ENCODE measurements at places on chromosomes 16 and 17.

- DNase-seq: no peak
Measured at GRCh38 chr16:59758848-59759247, 1024.7 kb upstream of the GOT2 start.

- no peak for DNase-seq
Measured at GRCh38 chr16:4795181-4795827, at the start of gene SMIM22. TSS of gene SMIM22 (plus strand) at chr16:4795369. CDS start at chr16:4795735, 366 bp downstream.

DNA sequence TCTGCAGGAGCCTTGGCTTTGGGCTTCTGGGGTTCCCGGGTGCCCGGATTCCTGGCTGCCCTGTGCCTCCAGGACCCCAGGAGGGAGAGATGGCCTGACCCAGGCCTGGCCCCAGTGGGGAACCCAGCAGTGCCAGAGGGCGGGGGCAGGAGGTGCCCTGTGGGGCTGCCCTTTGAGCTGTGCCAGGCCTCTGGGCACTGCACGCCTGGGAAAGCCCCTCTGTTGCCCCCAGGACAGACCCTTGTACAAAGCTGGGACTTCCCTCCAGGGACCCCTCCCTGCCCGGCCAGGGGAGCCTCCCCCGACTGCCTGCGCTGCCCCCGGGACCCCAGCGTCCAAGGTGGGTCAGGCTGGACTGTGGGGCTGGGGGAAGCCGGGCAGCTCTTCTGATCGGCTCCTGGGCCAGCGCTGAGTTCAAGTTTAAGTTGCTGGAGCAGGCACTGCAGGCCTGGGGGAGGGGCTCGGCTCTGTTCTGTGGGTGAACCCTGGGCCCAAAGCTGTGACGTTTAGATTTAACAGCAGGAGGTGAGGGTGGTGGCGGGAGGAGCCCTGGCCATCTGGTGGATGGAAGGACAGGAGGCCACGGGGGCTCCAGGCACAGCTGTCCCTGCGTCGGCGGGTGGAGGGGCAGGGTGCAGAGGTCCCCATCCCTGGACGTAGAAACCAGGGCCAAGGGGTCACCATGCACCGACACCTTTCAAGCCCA lies 27.6 kb upstream of the C1QTNF8 start:
- DNase-seq: no peak

DNA sequence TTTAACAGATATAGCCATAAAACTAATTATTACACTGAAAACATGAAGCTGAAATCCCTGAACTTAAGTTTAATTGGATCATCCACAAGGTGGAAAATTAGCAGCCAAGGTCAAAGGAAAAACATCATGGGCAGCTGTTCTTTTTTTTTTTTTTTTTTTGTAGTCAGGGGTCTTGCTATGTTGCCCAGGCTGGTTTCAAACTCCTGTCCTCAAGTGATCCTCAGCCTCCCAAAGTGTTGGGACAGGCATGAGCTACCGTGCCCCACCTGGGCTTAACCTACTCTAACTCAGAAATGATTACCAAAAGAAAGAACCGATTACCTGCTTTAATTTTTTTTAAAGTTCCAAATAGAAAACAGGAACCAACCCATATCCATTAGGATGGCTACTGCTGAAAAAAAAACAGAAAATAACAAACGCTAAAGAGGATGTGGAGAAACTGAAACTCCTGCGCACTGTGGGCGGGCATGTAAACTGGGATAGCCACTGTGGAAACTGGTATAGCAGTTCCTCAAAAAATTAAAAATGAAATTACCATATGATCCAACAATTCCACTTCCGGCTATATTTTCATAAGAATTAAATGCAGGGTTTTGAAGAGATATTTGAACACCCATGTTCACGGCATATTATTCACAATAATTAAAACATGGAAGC lies 8.6 kb downstream of the CMC2 start:
- DNase-seq: no peak

DNA sequence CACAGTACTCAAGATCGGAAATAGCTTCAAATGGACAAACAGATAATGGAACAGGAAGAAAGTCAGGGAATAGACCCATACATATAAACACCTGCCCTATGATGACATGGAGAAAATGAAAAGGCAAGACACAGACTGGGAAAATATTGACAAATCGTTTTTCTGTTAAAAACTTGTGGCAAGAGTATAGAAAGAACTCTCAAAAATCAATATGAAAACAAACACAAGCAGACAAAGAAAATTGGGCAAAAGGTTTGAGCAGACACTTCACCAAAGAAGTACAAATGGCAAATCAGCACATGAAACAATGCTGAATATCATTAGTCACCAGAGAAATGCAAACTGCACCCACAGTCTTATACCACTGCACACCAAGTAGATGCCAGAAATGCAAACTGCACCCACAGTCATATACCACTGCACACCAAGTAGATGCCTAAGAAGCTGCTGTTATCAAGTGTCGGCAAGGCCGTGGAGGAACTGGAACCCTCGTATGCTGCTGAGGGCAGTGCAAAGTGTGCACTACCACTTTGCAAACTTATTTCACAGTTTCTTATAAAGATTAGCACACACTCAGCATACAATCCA lies 123.5 kb upstream of the CHMP6 start:
- DNase-seq: no peak

DNA sequence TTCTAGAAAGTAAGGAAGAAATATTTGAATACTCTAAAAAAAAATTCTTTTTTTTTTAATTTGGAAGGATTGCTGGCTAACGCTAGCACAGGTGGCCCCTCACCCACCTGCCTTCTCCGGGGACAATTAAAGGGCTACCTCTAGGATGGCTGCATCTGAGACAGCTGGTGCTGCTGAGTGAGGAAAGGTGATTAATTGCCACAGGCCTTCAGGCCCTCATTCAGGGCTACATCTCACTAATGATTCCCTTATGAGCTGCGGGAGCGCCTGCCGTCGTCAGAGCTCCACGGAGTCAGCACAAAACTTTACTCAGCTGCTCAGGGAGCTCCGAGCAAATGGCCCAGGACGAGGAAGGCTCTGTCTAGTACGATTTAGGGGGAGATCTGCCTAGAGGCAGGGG lies 27.0 kb upstream of the AKTIP start:
- no peak for DNase-seq

DNA sequence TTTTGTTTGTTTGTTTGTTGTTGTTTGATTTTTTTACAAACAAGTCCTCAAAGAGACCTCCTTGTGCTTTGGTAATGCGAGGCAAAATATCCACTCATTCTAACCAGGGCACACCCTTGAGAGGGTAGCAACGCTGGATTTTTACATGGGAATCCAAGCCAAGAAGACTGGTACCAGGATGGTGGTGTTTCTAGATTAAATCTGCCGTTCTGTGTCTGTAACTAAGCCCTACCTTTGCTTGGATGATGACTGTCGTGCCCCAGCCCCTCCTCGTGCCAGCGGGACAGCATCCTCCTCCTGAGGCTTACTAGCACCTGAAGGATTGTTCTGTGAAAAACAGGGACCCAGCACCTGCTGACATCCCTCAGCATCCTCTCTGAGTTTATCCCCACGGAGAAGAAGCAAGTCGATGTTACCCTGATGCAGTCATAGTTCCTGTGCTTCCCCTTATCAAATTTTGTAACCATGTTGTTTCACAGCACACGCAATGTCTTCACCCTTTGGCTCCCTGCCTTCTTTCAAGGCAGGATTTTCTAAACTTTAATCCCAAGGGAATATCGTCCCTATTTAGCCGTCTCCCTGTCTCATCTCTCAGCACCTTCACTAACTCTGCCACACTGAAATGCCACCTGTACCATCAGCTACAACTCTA lies 5.1 kb upstream of the HSBP1 start:
- no peak for DNase-seq

GRCh38 chr17:64498308-64499203 lies 1.7 kb upstream of the POLG2 start:
- DNase-seq: no peak

DNA sequence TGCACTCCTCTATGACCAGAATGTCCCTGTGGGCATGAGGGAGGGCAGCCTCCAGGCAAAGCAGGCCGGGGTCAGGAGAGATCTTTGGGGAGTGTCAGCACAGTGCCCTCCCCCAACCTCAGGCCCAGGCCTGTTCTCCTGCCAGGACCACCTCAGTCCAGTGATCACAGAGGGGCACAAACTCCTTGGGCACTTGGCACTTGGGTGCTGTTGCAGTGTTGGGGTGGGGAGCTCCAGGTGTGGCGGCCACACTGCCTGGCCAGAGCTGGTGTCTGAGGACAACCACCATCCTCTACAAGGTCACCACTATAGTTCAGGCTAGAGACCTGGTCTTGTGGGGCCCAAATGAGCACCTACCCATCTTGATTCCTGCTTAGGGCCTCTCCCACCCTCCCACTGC lies 37.2 kb downstream of the SMPD3 start:
- no peak for DNase-seq

DNA sequence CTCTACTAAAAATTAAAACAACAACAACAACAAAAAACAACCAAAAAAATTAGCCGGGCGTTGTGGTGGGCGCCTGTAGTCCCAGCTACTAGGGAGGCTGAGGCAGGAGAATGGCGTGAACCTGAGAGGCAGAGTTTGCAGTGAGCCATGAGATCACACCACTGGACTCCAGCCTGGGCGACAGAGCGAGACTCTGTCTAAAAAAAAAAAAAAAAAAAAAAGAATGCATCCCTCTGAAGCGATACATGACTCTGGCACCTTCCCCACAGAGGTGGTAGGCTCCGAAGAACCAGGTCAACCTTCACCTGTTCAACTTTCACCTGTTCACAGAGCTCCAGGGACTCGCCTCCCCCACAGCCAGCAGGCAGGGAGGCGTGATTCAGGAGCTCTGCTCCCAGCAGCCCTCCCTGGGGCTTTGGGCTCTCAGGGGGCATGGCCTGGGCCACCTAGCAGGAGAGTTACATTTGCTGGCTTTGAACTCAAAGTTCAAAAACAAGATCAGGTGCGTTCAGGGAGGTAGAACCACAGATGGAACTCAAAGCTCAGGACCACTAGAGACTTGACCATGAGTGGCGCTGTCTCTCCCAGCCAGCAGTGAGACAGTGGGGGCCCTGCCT lies 5.6 kb downstream of the VAC14 start:
- DNase-seq: no peak

GRCh38 chr16:54243202-54243601 lies 43.4 kb downstream of the IRX3 start:
- no peak for DNase-seq

- no peak for DNase-seq
Measured at GRCh38 chr16:48101069-48101674, 54.6 kb downstream of the ABCC12 start.

GRCh38 chr17:81834831-81835267 lies at the start of gene PPP1R27:
TSS of gene PPP1R27 (minus strand) at chr17:81835050. CDS start at chr17:81834953, 97 bp downstream.
- no peak for DNase-seq

- no peak for DNase-seq
Measured at GRCh38 chr16:8850279-8850885, 18.4 kb downstream of the CARHSP1 start.

DNA sequence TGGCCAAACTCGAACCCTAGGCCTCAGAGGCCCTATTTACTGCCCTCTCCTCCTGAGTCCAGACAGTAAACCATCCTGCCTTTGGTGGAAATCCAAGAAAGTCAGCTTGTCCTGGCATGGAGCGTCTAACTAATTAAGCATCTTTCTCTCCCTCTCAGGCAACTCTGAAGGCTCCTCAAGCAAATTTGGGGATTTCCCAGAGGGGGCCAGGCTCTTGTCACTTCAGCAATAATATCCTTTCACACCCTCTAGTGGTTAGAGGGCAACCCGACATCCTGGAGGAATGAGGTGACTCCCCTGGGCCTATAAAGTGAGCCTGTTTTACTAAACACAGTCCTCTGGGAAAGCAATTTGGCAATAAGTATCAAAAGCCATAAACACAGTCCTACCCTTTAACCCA lies 60.4 kb downstream of the NOG start:
- DNase-seq: peak; percentile 6

- no peak for DNase-seq
Measured at GRCh38 chr16:1707193-1707790, 1.3 kb downstream of the MAPK8IP3 start.

DNA sequence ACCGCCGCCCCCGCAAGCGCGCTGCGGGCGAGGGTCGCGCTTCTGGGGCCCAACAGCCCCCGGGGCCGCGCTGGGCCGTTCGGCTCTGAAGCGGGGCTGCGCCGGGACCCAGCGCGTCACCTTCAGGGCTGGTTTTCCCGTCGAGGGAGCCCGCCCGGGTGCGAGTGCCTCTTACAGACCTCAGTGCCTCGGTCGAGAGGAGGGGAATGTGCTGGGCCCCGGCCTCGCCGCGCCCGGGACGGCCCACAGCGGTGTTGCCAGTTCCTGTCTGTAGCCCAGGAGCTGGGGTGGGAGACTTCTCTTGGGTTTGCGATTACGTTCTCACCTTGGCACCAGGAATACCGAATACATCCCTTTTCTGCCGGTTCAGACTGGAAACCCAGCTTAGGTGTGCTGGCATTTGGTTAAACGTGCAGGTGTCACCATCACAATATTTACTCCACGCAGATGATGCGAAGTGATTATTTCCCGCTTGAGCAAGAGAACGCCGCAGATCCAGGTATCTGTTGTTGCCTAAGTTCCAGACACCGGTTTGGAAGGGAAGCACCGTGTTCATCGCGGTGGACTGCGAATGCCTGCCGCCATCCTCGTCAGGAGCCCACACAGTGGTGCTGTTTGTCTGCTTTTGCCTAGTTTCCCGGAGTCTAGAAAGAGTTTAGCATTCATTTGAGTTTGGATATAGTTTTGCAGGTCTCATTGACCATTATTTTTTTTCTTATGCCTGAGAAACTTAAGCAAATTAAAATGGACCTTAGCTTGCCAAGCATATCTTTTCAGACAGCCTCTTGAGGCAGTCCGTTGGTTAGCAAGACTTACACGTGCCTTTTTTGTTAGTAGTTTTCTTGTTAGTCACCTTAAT lies 914 bp downstream of the MAP1LC3B start:
- DNase-seq: peak; percentile 27

DNA sequence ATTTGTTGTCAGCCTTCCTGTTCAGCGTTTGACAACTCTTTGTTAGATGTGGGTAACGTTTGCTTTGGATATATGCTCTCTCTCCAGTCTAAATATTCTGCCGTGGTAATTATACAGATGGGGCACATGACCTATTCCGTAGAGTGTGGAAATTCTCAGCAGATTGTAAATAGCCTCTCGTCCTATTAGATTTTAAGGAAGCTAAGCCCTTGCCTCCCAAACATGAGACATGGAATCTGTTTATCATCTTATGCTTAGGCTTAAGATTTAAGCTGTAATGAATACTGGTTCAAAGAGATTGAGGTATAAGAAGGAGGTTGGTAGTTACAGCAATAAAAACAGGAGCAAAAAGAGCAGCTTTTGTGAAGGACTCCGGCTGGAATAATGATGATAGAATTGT lies 87.4 kb downstream of the RBFOX1 start:
- no peak for DNase-seq

DNA sequence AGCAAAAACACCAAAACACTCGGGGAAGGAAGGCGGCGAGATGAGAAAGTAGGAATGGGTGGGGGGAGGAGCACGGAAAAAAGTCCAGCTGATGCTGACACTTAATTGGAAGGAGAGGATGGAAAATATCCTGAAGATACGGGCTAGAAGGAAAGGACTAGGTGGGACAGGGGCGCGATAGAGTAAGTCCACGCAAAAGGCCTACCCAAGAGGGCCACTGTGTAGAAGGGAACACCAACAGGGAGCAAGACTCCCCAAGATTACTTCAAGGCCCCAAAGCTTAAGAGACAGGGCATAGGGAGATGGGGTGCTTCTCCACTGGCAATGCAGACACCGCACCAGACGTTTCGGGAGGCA lies 736 bp downstream of the APPBP2 start:
- DNase-seq: no peak

- DNase-seq: no peak
Measured at GRCh38 chr16:88835383-88835782, 21.4 kb downstream of the GALNS start.

- DNase-seq: no peak
Measured at GRCh38 chr16:81520151-81520470, 75.5 kb downstream of the CMIP start.

GRCh38 chr17:6019959-6020358 lies 50.2 kb upstream of the WSCD1 start:
- no peak for DNase-seq

- no peak for DNase-seq
Measured at GRCh38 chr16:20801278-20801677, 5.0 kb downstream of the ERI2 start.
